HepG2 (cell line): ENCODE measurements at places on chromosomes 4 and X. TPM values are rescaled to one million over a fixed set of nuclear protein-coding genes. Genes with fewer than 3 reads are reported as not detected.

SAGE1 gene
- total RNA-seq = not detected in 2 replicates

PPARGC1A gene
- 18.8 and 20.7 TPM in 2 replicates for total RNA-seq

ATP1B4 gene
- total RNA-seq = not detected in 2 replicates

DUSP21 gene
- not detected in 2 replicates for total RNA-seq

WNK3 gene
- 0.62 and 1.2 TPM in 2 replicates for total RNA-seq

SLITRK4 gene
- total RNA-seq = not detected in 2 replicates

GRCh38 chr4:11297201-11297600 is 131.5 kb downstream of the HS3ST1 start:
- DNase-seq = no peak

GRCh38 chr4:5658974-5659373 is 49.4 kb downstream of the EVC2 start:
- no peak for DNase-seq

- no peak for DNase-seq
Observed at GRCh38 chrX:97389761-97390192, 506.1 kb downstream of the RPA4 start.

GRCh38 chrX:96407072-96407471 is 277.6 kb upstream of the DIAPH2 start:
- DNase-seq = peak; percentile 45

- DNase-seq = no peak
Observed at GRCh38 chr4:123133397-123134050, 211.1 kb upstream of the NUDT6 start.

- no peak for DNase-seq
Observed at GRCh38 chr4:16136827-16137226, 53.0 kb upstream of the PROM1 start.

DNA sequence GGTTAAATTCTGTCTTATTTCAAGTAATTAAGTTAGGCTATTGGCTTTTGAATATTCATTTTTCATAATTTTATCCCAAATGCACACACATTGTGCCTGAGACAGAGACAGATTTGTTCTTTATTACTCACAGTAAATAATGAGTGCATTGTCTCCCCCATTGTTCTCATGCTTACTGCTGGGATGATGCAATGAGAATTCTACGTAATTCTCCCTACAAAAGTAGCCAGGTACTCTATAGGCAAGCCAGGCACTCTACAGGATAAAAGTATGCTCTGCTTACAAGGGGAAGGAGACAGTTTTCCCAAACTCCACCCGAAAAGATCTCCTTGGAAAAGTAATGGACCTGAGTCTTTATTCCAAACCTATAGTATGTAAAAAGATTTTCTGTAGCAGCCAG is 1890.7 kb upstream of the PCDH10 start:
- no peak for DNase-seq

DNA sequence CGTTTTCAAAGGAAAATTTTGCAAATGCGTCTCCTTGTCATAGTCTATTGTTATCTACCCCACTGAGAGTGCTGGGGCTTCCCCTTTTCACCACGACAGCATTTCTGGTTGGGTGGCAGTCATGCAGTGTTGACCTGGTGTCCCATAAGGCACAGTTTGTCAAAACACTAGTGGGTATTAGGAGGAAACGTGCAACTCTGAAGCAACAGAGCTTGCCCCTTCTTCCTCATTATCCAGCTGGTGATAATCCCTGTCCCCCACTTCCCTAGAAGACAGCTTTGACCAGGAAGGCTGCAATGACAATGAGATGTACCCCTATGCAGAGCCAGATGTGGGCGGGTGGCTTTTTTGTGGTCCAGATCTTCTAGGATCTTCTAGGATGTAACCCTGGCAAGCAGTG is 1.8 kb downstream of the TBC1D1 start:
- no peak for DNase-seq

DNA sequence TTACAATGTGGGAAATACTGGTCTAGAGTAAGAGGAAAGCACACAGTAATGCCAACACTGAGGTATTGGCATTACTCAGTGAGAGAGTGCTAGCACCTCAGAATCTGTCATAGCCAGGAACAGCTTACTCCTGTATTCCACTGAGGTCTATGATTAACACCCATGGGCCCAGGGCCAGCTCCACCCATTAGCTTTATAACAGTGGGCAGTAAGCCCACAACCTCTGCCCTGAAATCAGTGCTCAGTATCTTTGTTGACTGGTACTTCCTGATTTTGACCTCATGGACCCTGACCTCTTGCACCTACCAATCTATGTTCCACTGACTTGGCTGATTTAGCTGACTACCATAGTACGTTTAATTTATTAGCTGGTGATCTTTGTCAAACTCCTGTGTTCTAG is 56.1 kb downstream of the LANCL3 start:
- DNase-seq = no peak
